Occipital lobe (tissue), 3 donors: ENCODE measurements at places on chromosomes 5 and 9.

DNA sequence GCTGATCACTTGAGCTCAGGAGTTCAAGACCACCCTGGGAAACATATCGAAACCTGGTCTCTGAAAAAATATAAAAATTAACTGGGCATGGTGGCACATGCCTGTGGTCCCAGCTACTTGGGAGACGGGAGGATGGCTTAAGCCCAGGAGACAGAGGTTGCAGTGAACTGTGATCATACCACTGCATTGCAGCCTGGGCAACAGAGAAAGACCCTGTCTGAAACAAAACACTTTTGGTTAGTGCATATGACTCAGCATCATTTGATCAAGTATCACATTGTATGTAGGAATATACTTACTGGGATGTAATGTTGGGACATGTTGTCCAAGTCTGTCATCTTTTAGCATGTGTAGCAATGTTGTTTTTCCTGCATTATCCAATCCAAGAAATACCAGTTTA, 12.0 kb downstream of the SAR1B start:
- no peak for DNase-seq

GRCh38 chr5:142719836-142720370, 34.0 kb upstream of the FGF1 start:
- no peak for DNase-seq

- no peak for DNase-seq
Observed at GRCh38 chr9:85528607-85529006, 213.1 kb downstream of the AGTPBP1 start.

DNA sequence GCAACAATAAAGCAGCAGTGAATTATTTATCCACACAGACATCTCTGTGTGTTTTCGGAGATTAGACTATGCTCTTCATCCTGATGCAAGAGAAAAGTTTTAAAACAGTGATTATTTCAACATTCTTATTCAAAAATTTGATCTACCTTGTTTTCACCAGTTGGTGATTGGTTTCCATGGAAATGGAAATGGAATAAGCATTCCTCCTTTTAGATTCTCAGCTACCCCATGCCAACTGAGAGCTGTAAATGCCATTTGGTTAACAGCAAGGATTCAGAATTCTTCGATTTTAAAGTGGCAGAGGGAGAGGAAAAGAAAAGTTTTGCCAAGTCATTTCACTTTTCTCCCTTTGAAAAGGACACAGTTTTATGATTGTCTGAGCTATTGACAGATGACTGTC, 154.7 kb downstream of the PCSK5 start:
- no peak for DNase-seq

GRCh38 chr9:132192728-132193127, 30.9 kb downstream of the NTNG2 start:
- peak; percentile 34 for DNase-seq

DNA sequence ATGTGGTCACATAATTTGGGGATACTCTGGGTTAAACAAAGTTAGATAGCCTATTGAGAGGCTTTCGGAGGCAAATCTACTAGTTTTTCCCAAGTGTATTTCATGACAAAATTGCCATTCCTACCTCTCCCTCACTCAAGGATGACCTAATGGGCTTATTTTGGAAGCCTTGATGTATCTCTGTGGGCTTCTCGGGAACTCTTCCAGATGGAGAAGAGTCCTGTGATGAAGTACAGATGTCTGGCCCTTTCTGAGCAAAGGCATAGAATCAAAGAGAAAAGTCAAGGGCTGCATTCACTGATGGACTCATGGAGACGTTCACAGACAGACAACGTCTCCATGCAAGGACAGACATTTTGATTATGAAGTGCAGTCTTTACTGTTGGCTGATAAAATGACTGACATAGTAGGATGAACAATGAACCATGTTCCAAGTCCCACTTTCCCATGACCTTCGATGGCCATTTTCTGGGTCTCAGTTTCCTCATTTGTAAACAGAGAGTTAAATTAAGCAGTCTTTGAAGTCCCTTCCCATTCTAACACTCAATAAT, 347.2 kb upstream of the CD180 start:
- no peak for DNase-seq

GRCh38 chr5:152584103-152584502, 179.0 kb upstream of the NMUR2 start:
- DNase-seq, result no peak

DNA sequence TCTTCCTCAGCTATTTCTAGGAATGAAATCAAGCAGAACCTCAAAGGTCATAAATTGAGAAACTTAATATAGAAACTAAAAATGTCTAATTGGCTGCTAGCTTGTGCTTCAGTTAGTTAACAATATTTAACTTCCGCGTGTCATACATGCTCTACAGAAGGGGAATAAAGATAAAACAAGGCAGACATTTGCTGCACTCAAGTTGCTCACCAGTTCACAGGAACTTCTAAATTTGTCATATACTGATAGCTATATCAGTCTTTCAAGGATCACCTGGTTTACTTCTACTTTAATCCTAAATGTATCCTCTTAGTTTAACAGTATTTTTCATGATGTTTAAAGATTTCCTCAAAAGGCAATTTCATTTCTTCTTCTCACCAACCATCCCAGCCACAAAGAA, 8.4 kb downstream of the CCNH start:
- no peak for DNase-seq

DNA sequence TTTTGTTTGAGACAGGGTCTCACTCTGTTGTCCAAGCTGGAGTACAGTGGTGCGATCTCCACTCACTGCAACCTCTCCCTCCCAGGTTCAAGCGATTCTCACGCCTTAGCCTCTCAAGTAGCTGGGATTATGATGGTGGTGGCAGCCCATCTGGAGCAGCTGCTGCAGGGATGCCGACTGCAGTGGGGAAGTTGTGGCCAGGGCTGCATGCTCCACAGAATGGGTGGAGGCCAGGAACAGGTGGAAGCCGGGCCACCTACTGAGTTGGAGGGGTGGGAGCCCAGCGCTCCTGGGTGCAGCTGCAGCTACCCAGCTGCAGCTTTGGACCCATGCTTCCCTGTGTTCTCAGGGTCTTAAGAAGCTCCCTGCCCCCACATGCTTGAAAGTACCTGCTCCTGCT, 99.7 kb downstream of the SCAI start:
- DNase-seq, result no peak

DNA sequence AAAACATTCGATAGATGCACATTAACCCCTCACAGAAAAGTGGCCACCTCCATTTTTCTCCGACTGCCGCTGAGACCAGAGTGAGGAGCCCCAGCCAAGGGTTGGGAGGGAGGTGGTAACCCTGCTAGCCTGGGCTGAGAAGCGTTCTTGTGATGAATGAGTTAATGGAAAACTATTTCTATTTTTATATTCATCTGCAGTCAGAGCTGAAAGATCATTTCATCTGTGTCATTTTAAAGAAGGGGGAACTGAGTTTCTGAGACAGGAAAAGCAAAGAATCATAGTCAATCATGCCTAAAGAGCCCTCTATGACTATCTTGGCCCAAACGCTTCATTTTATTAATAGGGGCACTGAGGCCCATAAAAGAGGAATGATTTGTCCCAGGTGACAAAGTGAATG, 229.5 kb downstream of the PAPPA start:
- no peak for DNase-seq

DNA sequence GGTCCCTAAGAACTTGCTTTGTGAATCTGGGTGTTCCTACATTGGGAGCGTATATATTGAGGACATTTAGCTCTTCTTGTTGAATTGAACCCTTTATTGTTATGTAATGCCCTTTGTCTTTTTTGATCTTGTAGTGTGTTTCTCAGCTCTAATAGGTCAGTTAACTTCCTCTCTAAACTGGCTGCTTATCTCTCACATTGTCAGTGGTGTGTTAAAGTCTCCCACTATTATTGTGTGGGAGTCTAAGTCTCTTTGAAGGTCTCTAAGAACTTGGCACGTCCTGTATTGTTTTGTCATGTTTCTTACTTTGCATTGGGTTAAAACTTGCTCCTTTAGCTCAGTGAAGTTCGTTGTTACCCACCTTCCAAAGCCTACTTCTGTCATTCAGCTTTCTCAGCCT, 36.2 kb downstream of the RIC1 start:
- DNase-seq, result no peak

- DNase-seq, result no peak
Observed at GRCh38 chr9:97740848-97741821, 44.0 kb upstream of the XPA start.

- DNase-seq, result no peak
Observed at GRCh38 chr5:97628807-97629206, 445.8 kb upstream of the RIOK2 start.

GRCh38 chr5:121967187-121967586, 5.4 kb downstream of the SRFBP1 start:
- DNase-seq, result no peak

DNA sequence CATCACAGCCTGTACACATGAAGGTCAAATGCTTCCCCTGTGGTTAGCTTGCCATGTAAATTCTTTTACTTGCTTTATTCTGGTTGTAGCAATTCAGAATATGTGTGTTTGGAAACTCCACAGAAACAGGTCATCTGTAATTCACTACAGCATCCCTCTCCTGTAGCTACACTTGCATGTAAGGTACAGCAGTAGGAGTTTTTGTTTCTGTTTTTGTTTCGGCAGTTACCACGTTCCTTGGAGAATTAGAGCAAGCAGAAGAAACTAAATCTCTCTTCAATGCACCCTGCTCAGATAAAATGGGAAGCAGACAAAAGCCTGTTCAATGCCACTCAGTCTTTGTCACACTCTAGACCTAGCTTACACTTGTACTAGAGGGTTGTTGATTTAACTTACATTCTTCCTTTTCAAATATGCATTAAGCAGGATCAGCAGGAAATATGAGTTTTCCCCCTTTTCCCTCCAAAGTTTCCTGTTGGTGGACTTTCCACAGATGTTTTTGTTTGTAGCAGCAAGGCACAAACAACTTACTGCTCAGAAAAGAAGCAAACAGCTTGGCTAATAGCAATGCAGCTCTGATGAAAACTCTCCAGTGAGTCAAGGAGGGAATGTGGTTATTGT, 80.9 kb downstream of the YIPF5 start:
- DNase-seq, result no peak

GRCh38 chr9:137809040-137809576, 68.5 kb upstream of the CACNA1B start:
- no peak for DNase-seq

DNA sequence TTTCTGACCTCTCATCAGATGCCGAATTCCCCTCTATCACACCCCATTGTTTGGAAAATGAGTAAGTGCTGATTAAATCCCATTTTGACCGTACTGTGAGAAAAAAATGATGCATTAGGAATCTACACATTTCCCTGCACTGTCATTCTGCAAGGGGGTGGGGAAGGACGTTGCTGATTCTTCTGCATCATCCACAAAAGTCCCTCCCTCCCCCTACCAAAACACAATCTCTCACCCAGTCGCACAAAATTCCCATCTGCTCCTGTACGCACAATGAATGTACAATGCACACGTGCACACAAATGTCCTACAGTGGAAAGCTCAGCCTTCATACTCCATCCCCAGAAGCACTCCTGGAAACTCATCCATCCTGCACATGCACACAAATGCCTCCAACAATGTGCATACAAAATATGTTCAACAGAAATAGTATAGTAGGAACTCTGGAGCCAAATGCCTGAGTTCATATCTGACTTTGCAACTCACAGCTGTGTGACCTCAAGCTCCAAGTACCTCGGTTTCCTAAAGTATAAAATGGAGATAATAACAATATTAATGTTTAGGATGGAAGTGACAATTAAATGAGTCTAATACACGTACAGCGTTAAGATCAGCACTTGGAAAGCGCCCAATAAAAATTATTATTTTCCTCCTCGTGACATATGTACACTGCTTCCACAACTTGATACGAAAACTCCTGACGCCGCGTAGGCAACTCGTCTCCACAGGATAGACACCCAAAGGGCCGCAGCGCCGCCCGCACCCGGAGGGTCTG, 809 bp downstream of the TNIP1 start:
- no peak for DNase-seq

DNA sequence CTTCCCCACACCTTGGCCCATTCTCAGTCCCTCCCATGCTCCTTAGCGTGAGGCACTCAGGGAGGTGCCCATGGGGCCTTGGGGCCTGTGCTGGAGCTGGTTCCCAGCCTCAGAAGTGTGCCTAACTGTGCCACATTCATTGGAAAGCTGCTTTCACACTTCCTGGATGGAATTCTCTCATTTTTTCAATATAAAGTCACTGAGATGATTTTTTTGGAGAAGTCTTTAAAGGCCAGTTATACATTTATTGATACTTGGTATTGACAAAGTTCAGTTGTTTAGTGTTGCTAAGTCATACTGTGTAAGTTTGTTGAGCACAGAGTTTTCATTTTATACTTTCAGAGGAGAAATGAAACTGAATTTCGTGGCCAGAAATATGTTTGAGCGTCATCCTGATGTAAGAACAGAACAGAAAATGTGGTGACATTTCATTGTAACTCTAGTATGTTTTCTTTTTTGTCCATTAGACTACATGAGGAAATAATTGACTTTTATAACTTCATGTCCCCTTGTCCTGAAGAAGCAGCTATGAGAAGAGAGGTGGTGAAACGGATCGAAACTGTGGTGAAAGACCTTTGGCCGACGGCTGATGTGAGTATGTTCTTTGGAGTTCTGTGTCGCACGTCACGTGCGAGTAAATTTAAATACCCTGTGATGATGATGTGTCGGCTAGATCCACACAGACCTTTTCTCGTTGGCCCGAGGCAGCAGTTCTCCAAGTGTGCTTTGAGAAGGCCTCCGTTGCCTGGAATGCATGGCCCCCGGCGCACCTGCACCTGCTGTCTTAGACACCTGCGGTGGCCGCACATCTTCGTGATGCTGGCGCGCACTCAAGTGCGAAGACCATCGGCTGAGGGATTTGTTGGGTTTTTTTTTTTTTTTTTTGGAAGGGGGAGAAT, 24.1 kb downstream of the TENT4A start:
- DNase-seq, result no peak

DNA sequence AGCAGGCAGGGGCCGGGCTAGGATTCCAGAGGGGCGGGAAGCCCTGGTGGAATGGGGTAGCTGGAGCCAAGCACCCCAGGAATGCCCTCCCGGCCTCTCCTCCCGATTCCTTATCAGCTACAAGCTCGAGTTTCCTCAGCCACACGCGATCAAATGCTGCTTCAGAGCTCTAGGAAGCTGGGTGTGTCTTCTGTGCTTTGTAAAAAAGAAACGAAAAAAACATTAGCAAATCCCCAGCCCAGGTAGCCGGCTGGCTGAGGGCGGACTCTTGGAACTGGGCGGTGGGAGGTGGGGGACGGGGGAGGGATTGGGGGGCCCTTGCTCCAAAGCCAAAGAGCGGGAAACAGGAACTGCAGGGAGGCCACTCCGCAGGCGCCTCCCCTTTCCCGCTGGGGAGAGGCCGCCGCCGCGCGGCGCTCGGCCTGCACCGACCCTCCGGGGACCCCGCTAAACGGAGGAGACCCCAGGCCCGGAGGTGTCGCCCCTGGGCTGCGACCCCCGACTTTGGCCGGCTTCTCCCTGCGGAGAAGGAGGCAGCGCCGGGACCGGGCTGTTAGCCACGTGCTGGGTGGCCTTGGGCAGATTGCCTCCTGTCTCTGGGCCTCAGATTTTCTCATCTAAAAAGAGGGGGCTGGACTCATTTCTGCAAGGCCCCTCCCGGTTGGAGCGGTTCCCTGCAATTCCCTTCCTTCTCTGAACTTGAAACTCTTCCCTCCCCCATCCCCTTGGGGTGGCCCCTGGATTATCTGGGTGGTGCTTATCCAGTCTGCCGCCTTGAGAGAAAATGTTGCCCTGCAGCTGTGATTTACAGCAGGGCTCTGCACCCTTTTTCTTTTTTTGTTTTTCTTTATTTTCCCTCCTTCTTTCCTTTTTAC, 40.9 kb upstream of the FABP6 start:
- DNase-seq, result no peak

GRCh38 chr5:61339764-61340163, 7.7 kb downstream of the ZSWIM6 start:
- DNase-seq, result no peak
